OCI-LY7 (cell line): ENCODE measurements at places on chromosomes 12 and 14.
A peak's percentile ranks its signal among the peaks of the same experiment; 100 is the strongest.

- DNase-seq = peak; percentile 75
These were observed 104.8 kb downstream of the MYF5 start for GRCh38 chr12:80821513-80822000.

DNA sequence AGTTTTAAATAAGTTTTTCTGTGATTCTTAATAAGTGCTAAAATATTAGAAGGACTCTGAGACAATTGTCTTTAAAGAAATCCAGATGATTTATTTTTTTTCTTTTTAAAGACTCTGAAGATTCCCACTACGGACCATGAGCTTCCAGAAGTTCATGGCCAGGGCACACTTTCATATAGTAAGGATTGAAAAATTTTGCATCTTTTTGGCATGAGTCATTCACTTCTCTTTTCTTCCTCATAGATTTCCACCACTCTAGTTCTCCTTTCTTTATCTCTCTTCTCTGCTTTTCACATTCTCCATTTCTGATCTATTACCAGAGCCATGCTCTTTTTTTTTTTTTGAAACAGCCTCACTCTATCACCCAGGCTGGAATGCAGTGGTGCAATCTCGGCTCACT is 385.8 kb downstream of the FLRT2 start:
- no peak for DNase-seq

GRCh38 chr14:49893309-49894213 is 679 bp downstream of the ARF6 start:
- DNase-seq = peak; percentile 66

DNA sequence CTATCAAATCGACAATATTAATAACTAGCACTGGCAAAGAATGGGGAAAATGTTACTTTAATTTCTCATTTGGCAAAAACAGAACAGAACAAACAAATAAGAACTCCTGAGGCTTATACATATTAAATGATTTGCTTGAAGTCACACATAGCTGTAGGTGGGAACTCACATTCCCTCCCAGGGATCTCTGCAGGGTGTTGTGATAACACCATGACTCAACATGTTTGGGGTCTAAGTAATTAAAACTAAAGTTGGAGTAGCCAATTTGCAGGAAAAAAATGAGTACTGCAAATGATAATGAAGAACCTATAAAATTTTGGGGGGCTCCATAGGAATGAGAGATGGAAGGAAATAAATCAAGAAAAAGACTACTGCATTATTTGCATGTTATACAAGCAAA is 27.5 kb downstream of the UNC79 start:
- DNase-seq = no peak

- DNase-seq = no peak
These were observed 95.2 kb upstream of the TBX3 start for GRCh38 chr12:114779186-114779585.
